Activated T-cell treated with anti-CD3 and anti-CD28 coated beads for 1 hour (primary cell): ENCODE measurements at places on chromosomes 2 and 18.

DNA sequence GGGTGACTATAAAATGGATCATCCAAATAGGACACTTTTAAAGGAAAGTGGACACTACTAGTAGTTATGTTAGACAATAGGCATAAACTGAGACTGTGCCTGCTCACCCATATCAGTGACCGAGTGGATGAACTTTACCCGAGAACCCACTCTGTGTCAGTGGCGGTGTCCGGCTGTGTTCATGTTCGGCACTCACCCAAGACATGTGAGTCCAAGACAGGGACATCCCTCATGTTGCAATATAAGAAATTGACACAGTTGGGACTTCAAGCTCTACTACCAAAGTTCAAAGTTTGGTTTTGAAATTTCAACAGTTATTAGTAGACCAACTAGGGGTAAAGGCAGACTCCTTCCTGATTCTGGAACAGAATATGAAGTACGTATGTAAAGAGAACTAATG lies 326.3 kb upstream of the TNP1 start:
- no peak for DNase-seq

GRCh38 chr2:154992826-154993225 lies 294.3 kb downstream of the KCNJ3 start:
- DNase-seq, result no peak

DNA sequence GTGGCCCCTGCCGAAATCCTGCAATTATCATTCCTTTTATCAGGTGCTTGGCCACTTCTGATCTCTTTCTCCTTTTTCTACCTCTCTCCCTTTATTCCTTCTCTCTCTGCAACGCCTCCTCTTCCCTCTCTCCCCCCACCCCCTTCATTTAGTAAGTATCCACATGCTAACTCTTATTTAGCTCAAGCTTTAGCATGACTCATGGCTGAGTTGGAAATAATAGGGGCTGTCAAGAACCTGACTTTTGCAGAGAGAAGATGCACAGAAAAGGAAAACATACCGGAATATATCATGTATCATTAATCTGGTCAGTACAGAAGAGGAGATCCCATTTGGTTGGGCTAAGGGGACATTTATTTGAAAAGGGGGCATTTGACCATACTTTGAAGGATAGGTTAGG lies 33.1 kb downstream of the FAM171B start:
- no peak for DNase-seq

DNA sequence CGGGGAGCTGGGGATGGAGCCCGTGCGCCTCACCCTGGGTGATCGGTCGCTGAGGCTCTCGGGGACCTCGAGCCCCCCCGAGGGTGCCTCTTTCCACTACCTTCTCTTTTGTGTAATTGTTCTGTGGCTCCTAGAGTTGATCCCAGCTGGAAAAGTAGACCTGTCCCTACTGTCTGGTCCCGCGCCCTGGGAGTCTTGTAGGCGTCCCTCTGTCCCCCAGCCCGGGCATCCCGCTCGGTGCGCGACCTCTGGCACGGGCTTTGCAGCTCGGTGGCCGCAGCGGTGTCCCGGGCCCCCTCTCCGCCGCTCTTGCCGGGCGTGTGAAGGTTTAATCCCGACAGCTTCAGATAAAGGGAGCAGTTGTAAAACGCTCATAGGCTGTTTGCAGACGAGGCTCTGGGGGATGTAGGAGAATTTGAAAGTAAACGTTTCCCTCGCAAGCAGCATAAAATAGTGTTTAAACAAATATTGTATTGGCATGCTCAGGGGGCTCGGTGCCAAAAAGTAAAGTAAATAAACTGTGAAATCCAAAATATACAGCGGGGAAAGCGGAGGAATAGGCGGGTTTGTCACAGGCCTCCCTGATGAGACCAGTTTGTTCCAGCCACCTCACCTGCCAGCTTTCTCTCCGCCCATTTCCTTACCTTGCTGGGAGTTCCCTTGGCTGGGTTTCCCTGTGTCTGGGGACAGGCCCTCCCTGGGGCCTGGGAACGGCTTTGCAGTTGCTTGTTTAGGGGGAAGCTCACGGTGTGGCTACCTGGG lies 1.9 kb downstream of the GLI2 start:
- no peak for DNase-seq

- DNase-seq, result no peak
These were observed 125.1 kb downstream of the PMAIP1 start for GRCh38 chr18:60024857-60025256.

DNA sequence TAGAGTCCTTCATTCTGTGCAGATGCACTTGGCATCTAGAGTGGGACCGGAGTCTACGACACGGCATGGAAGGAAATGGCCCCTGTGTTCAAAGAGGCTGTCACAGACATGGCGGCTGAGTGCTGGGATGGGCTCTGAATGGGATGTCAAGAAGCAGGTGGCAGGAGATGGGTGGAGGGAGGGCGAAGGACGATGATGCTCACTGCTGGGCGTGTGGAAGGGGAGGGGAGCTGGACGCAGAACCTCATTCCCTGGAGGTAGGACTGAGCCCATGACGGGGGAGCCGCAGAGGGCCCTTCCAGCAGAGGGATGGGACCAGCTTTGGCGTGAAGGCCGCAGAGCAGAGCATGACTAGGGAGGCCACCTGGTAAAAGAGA lies 18.8 kb upstream of the ALPI start:
- no peak for DNase-seq

GRCh38 chr2:216713691-216714336 lies 18.5 kb upstream of the IGFBP5 start:
- no peak for DNase-seq

DNA sequence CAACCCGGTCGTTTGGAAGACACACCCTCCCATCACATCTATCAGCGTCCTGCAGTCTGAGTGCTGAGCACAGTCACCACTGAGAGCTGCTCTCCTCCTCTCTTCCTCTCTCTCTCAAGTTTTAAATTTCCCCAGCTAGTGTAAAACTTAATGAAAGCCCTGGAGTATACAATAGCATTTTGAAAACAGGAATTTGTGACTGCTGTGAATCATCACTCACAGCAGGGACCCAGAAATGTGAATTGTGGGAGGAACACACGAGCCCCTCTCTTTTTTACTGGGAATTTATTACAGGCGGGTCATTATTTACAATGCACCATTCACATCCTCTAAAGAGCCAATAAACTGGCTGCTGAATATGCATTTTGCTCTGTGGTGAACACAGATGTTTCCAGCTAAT lies 185.0 kb upstream of the SMIM21 start:
- no peak for DNase-seq

GRCh38 chr2:45614330-45614729 lies 3.3 kb upstream of the SRBD1 start:
- DNase-seq, result no peak

DNA sequence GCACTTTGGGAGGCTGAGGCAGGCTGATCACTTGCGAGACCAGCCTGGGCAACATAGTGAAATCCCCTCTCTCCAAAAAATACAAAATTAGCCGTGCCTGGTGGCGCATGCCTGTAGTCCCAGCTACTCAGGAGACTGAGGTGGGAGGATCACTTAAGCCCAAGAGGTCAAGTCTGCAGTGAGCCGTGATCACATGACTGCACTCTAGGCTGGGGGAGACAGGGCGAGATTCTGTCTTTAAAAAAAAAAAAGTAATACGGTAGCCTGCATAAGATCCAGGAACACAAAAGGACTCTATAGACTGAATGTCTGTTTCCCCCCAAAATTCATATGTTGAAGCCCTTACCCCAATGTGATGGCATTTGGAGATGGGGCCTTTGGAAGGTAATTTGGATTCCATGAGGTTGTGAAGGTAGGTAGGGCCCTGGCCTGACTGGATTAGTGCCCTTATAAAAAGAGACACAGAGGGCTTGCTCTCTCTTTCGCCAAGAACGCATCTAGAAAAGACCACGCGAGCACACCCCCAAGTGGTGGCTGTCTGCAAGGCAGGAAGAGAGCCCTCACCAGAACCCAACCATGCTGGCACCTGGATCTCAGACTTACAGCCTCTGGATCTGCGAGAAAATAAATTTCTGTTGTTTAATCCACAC lies 17.0 kb downstream of the MBOAT2 start:
- DNase-seq, result no peak

DNA sequence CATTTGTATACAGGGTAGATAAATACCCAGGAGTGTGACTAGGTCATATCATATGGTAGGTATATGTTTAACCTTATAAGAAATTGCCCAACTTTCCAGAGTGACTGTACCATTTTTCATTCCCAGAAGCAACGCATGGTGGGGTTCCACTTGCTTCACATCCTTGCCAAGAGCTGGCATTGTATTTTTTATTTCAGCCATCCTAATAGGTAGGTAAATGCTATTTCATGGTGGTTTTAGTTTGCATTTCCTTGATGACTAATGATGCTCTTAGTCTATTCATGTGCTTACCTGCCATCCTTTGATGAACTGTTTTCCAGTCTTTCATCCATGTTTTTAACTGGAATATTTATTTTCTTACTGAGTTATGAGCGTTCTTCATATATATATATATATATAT lies 51.9 kb downstream of the MAP4K3 start:
- DNase-seq, result no peak

DNA sequence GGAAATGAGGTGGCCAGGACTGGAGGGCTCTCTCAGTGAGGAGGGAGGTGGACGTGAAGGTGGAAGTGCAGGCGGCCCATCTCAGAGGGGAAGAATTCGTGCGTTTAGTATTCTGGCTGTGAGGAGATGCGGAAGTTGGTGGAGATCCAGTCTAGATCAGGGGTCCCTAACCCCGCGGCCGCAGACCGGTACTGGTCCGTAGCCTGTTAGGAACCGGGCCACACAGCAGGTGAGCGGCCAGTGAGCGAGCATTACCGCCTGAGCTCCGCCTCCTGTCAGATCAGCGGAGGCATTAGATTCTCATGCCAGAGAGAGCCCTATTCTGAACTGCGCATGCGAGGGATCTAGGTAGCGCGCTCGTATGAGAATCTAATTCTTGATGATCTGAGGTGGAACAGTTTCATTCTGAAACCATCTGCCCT lies 1.6 kb upstream of the FHOD3 start:
- no peak for DNase-seq

- DNase-seq, result no peak
These were observed 29.9 kb downstream of the HK2 start for GRCh38 chr2:74863802-74864248.

GRCh38 chr2:66526180-66526579 lies 91.3 kb downstream of the MEIS1 start:
- DNase-seq, result no peak

GRCh38 chr18:57953883-57954282 lies 90.1 kb upstream of the NEDD4L start:
- DNase-seq, result no peak

DNA sequence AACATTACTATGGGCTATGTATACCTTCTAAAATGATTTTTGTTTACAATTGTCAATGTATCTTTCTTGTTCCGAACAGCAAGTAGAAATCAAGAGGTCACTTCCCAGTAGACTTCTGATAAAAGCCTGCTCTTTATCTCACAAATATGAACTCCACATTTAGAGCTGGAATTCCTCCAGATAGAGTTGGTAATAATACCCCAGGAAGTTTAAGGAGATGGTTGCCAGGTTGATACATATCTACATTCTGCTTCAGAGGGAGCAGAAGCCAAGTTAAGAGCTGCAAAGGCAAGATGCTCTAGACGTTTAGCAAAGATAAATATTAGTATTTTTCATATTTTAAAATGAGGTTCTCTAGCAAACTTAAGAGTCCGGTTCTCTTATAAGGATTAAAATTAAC lies 267.0 kb downstream of the ERBB4 start:
- DNase-seq, result no peak

- DNase-seq, result no peak
These were observed 289.7 kb upstream of the KCNJ3 start for GRCh38 chr2:154408786-154409185.

- DNase-seq, result no peak
These were observed 361.2 kb downstream of the ZNF516 start for GRCh38 chr18:76133873-76134272.

DNA sequence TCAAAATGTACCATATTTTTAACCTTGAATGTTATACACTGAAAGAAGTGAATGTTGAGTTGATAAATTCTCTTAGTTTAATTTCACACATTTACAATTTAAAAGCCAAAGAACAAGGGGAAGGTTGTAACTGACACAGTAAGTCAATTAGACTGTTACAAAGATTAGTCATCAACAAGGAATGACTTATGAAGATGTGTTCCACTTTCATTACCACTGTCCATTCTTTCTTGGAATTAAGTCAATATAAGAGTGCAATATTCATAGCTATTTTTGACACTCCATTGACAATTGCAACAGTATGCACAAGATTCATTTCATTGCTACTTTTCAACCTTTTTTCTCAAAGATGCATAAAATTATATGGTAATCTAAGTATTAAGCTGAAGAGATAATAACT lies 291.3 kb downstream of the RIT2 start:
- DNase-seq, result no peak

DNA sequence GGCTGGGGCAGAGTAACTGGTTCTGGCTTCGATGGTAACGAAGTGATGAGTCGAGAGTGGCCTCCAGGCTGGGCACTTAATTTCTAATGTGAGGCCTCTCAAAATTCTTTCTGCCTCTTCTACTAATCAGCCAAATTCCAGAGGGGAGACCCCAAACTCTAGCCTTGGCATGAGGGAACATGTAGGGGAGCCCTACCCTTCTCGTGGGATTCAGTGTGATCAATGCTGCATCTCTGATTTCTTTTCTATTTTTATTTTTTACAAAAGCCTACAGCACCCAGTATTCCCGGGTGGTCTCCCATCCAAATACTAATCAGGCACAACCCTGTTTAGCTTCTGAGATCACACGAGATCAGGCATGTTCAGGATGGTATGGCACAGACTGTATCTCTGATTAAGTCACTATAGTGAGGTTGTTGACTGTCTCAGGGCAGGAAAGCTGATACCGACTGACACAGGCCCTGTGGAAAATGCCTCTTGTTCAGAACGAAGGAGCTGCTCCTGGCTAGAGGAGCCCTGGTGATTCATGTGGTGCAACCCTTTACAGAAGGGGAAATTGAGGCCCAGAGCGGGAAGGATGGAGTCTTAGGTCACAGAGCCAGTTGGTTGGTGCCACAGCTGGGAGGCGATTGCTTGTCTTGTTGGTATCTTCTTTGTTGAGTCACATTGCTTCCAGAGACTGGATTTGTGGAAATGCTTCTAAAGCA lies 126.3 kb upstream of the HS6ST1 start:
- DNase-seq, result no peak

GRCh38 chr18:34806527-34806926 lies 96.4 kb downstream of the DTNA start:
- DNase-seq, result no peak

GRCh38 chr2:123732563-123732962 lies 292.5 kb upstream of the CNTNAP5 start:
- no peak for DNase-seq

DNA sequence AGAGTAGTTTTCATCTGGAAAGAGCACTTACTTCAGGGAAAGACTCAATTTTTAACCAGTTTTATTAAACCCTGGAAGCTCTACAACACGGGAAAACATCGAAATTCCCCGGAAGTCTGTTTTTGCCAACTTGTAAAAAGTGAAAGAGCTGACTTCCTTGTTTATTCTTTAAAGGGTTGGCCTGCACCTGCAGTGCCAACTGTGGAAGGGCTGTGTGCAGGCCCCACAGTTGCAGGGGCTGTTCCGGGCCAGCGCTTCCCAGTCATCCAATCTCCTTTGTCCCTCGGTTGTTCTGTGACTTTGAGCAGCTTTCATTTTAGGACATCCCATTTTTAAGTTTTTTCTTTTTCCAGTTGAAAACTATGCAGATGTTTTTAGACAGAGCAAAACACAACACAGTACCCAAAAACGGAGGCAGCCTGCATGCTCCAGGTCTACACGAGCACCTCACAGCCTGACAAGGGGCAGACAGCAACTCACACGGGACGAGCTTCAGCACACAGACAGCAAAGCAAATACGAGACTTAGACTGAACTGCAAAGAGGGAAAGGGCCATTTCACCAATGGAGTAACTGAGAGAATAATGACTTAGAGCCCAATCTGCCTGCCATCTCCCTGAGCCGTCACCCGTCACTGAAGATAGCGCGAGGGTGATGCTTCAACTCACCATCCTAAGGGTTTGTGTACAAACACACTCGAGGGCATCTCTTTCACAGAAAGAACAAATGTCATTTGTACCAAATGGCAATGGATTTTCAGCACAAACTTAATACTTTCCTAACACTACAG lies 70.6 kb downstream of the EMILIN2 start:
- no peak for DNase-seq
